ENCODE measurements at places on chromosomes 16 and 17. TPM values are rescaled to one million over a fixed set of nuclear protein-coding genes. Genes with fewer than 3 reads are reported as not detected.

DNA sequence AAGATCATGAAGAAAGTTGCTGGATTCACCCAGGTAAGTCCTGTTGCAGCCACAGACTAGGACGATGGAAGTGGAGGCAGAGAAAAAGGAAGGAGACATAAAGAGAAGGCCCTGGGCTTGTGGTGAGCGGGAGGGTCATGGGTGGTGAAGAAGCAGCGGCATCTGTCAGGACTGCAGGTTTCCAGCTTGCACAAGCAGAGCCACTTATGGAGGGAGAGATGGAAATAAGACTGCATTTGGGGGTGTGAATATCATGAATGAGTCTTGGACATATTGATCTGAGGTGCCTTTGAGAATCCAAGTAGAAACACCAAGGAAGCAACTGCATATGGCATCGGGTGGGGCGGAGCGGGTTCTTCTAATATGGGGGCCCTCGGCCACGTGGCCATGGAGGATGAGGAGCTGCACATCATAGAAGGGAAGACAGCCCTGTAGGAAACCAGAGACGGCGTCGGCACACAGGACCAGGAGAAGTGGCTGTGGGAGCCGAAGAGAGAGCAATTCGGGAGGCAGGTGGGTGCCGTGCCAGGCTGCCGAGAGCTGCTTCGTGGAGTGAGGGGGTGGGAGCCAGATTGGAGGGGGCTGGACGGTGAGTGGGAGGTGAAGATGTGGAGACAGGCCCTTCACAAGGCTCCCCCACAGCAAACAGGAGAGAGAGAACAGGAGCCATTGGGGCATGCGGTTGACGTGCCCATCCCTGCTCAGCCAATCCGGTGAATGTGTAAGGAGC, 243.5 kb downstream of the GSG1L start:
- no peaks in the 10 kb centered on the region for H3K36me3 ChIP-seq
- H3K4me1 ChIP-seq = no peaks in the 10 kb centered on the region
- no peak overlapping the region for H3K4me3 ChIP-seq
- H3K27ac ChIP-seq = no peak overlapping the region

GRCh38 chr17:13749166-13749890, 147.6 kb upstream of the HS3ST3A1 start:
- no peaks in the 10 kb centered on the region for H3K4me1 ChIP-seq
- no peak overlapping the region for H3K4me3 ChIP-seq
- peaks cover 7% of the 10 kb centered on the region for H3K27me3 ChIP-seq
- DNase-seq = no peak
- no peaks in the 10 kb centered on the region for H3K36me3 ChIP-seq
- no peak overlapping the region for H3K27ac ChIP-seq

- H3K36me3 ChIP-seq = peaks cover 1% of the 10 kb centered on the region
- no peak for DNase-seq
- no peak overlapping the region for H3K27ac ChIP-seq
- H3K4me1 ChIP-seq = peaks cover 1% of the 10 kb centered on the region
- H3K27me3 ChIP-seq = no peaks in the 10 kb centered on the region
Measured at GRCh38 chr16:71645450-71645849, 19.5 kb downstream of the MARVELD3 start.

- no peaks in the 10 kb centered on the region for H3K4me1 ChIP-seq
- H3K27me3 ChIP-seq = no peaks in the 10 kb centered on the region
Measured at GRCh38 chr16:13093661-13094060, 192.3 kb downstream of the SHISA9 start.

- no peaks in the 10 kb centered on the region for H3K4me1 ChIP-seq
- no peaks in the 10 kb centered on the region for H3K36me3 ChIP-seq
- H3K4me3 ChIP-seq = no peak overlapping the region
- H3K27me3 ChIP-seq = peaks cover 5% of the 10 kb centered on the region
Measured at GRCh38 chr16:77662246-77662645, 60.1 kb upstream of the NUDT7 start.

DNA sequence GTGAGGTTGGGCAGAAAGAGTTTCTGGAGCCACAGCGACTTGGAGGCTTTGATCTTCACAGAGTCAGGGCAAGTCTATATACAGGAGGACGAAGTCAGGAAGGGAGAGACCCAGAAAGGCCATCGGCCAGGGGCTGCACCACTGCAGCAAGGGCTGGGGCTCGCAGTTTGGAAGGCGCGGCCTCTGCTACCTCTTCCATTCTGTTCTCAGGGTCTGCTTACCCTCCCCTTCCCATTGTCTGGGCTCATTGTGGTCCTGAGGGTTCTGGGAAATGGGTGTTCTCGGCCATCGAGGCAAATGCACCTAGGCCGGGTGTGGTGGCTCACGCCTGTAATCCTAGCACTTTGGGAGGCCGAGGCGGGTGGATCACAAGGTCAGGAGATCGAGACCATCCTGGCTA, 16.0 kb downstream of the ST6GALNAC1 start:
- H3K36me3 ChIP-seq = no peaks in the 10 kb centered on the region
- H3K4me3 ChIP-seq = no peak overlapping the region
- DNase-seq = no peak
- no peak overlapping the region for H3K27ac ChIP-seq
- H3K27me3 ChIP-seq = peaks cover 18% of the 10 kb centered on the region

The SLC16A5 gene
- total RNA-seq = 9.1 TPM

The CDK12 gene
- 86.6 TPM for total RNA-seq

The CORO6 gene
- 9.0 TPM for total RNA-seq
